ENCODE measurements at places on chromosomes 7 and 10.

DNA sequence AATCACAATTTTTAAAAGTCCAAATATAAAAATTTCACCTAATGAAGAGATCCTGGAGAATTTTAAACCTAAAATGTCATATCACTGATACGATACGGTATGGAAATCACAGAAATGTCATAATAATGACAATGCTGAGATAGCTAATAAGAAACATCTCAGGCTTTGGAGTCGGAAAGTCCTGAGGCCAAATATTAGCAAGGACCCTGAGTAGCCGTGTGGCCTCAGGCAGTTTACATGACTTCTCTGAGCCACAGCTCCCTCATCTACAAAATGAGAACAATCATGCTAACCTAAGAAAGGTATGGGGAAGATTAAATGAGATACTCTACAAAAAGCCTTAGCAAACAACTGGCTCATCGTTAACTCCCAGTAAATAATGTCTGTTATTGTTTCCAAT, 100.9 kb upstream of the NEBL start:
- DNase-seq, result no peak

DNA sequence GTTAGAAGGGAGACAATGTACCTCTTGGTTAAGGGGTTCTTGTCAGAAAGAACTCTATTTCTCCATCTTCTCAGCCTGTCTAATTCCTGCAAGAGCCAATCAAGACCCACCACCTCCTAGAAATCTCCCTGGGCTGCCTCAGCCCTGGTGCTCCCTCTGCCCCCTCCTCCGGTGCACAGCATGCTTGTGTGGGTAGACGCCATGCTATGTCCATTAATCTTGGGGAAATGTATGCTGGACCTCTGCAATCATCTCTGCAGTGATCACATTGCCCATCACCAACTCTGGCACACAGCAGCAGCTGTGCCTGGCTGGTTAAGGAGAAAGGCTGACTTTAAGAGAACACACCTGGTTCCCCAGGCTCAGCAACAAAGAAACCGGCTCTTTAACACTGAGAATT, 37.3 kb downstream of the SH3PXD2A start:
- DNase-seq, result no peak

DNA sequence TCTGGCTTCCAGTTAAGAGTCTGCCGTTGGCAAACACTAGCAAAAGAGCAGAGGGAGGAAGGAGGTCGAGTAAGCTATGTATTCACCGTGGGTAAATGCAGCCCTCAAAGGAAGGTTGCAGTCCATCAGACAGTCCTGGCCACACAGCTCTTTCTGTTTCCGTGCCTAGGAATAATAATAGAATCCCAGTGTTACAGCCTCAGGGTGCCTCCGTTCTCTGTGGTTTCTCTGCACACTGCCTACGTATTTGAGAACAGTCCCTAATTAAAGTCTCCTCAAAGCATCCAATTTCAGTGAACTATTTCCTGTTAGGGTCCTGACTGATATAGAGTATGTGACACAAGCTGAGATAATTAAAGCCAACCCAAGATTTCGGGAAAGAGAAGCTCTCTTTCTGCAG, 176.7 kb downstream of the GPAM start:
- DNase-seq, result no peak

GRCh38 chr10:10792681-10793080, 225.0 kb upstream of the CELF2 start:
- DNase-seq, result no peak

DNA sequence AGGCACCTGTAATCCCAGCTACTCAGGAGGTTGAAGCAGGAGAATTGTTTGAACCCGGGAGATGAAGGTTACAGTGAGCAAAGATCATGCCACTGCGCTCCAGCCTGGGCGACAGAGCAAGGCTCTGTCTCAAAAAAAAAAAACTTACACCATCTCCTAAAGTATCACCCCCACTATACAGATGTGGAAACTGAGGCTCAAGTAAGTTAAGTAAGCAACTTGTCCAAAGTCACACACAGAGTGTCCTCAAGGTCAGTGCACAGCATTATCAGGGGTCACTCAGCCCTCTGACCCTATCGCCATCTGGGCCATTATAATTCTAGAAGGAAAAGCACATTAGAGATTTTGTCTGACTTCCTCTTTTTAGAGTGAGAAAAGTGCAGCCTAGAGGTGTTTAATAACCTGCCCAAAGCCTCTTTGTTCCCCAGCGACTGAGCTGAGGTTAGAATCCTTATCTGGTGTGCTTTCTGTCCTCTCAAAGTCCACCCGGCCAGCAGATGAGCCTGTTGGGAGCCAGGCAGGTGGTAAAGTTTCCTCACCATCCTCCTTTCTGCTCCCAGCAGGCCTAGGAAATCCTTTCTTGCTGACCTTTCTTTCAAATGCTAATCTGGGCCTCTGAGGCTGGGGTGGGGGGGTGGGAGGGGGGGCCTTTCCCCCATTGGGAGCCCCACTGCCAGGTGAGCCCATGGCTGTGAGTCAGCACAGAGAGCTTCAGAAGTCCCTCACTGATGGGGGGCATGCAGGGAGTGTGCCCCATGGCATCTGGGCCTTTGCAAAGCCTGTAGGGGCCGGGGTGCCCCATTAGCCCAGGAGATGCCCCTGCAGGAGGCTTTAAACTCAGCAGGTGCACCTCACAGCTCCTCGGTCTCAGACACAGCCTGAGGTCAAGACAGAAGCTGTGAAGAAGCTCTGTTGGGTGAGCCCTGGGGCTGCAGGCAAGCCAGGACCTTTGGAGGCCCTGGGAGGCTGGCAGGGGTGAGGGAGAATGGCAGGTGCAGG, 12.0 kb upstream of the KCNMA1 start:
- DNase-seq, result no peak

DNA sequence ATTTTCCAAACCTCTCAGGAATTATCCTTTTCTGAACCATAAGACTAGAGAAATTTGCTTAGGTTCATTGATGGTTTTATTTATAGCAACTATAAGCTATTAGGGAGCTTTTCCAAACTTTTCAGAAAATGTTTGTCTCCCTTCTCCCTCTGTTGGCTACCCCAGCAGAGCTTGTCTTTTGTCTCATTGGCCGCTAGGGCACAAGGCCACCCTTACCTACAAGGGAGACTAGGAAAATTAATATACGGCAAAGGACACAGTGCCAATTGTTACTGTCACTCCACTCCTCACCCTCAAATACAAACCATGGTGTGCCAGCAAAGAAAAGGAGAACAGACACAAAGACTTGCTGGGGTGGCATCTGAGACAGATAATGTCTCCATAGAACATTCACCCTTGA, 471.4 kb downstream of the XPNPEP1 start:
- no peak for DNase-seq

GRCh38 chr10:63720676-63721075, 199.5 kb downstream of the REEP3 start:
- no peak for DNase-seq

DNA sequence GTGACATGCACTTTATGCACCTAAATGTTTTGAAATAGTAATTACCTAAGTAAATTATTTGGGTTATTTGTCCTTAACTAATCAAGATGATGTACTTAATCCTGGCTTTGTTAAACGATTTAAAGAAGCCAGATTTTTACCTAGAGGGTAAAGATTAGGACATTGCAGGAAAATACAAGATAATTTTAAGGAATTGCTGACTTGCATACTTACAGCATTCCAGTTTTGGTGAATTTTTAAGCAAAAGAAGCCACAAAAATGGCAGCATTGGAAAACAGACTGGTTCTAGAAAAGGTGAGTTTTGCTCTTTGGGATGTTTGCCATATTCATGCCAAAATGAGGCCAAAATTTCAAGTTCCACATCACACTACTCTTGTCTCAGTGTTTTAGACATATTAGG, 33.4 kb downstream of the BCAP29 start:
- DNase-seq, result no peak

- DNase-seq, result peak; percentile 79
Observed at GRCh38 chr10:92822060-92822634, 26.2 kb upstream of the EXOC6 start.

- DNase-seq, result no peak
Observed at GRCh38 chr7:21616796-21617436, 74.1 kb downstream of the DNAH11 start.

GRCh38 chr7:145183069-145183468, 347.2 kb upstream of the TPK1 start:
- no peak for DNase-seq

DNA sequence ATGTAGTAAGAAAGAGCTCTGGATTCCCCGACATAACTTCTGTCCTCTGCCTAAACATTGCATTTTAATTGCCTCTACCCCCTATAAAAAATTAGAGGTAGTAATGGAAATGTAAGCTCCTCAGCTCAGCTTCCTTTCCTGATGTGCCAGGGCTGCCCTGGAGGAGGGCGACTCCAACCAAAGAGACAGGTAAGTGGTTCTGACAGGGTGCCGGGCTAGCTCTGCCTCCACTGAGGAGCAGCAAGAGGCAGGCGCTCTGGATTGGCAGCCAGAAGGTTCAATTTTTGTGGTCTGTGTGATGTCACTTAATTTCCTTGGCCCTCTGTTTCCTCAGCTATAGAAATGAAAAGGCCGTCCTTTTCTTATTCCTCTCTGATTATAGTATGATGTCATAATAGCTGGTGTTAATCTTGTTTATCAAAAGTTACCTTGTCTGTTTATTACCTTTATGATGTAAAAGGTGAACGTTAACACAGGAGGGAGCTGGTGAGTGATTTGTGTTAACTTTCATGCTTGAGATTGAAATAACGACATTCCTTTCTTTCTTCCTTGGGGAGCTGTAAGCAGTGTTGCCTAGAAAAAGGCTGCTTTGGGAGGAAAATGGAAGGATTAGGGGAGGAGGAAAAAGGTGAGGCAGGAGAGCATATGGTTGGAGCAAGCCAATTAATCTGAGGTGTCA, 51.8 kb downstream of the ANLN start:
- DNase-seq, result no peak

DNA sequence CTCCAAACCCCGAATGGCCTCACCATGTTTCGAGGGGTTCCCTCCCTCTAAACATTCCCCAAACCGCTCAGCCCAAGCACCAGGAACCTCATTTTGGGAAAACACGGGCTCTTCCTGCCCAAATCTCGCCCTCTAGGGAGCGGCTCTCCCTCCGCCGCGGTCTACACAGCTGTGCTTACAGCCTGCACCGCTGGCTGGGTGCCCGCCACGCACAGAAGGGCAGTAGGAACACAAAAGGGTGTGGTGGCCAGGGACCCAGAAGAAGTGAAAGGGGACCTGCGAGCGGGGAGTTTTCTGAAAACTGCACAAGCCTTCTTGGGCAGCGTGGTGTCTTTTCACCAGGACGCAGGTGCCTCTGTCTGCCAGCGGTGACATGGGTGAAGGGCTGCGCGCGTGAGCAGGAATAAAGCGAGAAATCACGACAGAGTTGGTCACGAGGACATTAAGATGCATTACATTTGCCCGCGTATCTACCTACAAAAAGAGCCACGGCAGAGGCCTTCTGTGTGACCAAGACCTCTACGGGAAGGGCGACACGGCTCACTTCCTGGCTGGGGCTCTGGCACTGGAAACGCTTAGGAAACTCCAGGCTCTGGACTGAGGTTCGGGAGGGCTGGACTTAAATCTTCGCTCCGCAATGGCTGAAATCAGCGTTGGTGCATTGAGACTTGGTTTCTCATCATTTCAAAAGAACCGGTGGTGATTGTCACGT, 171.7 kb downstream of the LSM5 start:
- DNase-seq, result no peak

DNA sequence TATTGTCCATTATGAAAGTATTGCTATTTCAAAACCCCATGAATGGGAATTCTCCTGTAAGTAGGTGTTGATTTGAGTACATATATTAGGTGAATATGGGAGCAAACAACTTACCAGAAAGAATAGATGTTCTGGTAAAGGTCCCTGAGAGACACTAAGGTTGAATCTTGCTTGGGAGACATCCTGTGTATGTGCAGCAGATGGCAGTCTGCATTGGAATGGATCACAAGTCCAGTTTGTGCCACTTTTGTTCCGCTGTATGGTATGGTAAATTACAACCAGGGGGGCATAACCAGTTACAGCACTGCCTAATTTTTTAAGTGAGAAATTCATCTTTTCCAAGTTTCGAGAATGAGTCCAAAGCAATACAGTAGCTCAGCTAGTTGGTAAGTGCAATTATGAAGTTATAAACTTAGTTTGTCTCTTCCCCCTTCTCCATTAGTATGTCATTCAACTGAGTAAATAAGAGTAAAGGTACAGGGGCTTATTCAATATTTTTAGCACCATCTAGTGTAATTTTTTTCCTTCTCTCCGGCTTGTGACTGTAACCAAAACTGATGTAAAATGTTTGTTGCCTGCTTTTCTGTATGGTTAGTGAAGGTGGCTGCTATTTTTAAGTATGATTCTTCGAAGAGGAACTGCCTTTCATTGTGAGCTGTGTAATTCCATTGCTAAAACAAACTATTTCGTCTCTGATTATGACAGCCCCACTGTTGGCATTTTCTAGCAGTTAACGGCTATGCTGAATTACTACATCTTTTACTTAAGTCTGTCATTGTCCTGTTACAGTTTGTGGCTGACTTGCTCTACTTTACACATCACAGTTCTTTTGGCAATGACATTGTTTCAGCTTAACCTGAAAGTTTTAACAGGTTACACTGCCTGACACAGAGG, 2.8 kb downstream of the MCU start:
- peak; percentile 78 for DNase-seq

GRCh38 chr10:103859161-103860086, 4.0 kb upstream of the SH3PXD2A start:
- DNase-seq, result peak; percentile 83

DNA sequence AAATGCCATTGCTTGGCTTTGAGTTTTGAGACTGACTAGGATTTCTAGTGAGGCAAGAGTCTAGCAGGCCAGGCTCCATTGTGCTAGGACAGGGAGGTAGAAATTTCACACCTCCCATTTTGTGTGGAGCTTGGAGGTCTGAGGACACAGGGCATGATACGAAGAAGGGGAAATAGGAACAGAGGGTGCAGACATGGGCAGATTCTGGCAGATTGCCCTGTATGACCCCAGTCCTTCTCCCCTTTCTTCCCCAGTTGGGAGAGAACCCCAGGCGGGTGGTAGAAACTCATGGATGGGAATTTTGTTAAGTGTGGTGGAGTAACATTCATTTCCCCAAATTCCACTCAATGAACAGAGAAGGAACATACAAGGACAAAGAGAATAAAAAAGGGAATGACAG, 54.4 kb downstream of the RAMP3 start:
- no peak for DNase-seq

- DNase-seq, result no peak
Observed at GRCh38 chr10:8235253-8236027, 181.0 kb downstream of the GATA3 start.

DNA sequence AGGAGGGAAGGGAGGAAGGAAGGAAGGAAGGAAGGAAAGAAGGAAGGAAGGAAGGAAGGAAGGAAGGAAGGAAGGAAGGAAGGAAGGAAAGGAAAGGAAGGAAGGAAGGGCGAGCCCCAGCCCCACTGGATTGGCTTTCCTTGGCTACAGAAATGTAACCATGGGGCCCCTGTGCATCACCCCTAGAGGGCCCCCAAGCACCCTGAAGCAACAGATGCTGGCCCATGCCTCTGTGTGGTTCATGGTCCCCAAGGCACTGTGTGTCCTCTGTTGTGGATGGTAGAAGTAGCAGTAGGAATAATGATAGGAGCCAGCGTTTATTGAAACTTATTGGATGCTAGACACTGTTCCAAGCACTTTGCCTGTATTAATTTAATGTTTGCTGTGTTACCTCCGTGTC, 116.6 kb upstream of the MACROH2A2 start:
- peak; percentile 55 for DNase-seq

All from NB4 (cell line).